ENCODE measurements at places on chromosomes 6 and 20.

GRCh38 chr6:46637145-46637544 lies 15.5 kb downstream of the CYP39A1 start:
- DNase-seq = no peak

- no peak for DNase-seq
These were observed 79.0 kb upstream of the LAMA2 start for GRCh38 chr6:128803911-128804310.

- no peak for DNase-seq
These were observed 238.1 kb upstream of the ARID1B start for GRCh38 chr6:156538875-156539660.

- no peak for DNase-seq
These were observed 61.7 kb downstream of the MRPL14 start for GRCh38 chr6:44065443-44066140.

DNA sequence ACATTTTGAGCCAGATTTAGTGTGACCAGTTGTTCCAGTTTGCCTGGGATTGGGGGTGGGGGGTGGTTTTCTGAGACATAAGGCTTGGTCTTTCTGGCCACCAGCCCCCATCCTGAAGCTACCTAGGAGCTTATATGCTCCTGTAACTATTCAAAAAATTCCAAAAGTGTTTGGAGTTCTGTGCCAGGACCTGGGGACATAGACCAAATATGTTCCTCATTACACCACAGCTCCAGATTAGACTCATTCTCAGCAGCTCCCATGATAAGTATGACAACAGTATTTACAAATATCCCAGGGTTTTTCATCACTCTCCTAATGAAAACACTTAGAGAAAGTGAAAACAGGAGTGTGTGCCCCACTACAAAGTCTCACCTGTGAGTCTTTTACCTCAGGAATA lies 37.8 kb upstream of the RNF144B start:
- no peak for DNase-seq

DNA sequence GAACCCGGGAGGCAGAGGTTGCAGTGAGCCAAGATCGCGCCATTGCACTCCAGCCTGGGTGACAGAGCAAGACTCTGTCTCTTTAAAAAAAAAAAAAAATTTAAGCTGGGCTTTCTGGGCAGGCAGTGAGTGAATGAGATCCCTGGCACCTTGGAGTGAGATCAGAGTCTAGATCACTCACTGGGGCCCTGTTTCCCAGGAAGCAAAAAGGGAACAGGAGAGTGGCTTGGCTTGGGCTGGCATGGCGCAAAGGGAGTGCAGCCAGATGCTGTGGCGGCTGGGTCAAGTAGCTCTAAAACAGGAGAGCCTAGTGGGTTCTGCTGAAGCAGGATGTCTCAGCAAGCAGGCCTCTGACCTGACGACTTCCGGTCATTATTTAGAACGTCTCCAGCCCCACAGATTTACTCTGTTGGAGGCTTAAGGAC lies 10.4 kb downstream of the PLCG1 start:
- no peak for DNase-seq

GRCh38 chr20:21523281-21523868 lies 9.5 kb upstream of the NKX2-2 start:
- no peak for DNase-seq

GRCh38 chr6:18496462-18496861 lies 109.3 kb downstream of the RNF144B start:
- DNase-seq = no peak
